ENCODE measurements at places on chromosomes 2 and 18.

- no peak for DNase-seq
Observed at GRCh38 chr2:47069628-47070154, 85.4 kb downstream of the STPG4 start.

DNA sequence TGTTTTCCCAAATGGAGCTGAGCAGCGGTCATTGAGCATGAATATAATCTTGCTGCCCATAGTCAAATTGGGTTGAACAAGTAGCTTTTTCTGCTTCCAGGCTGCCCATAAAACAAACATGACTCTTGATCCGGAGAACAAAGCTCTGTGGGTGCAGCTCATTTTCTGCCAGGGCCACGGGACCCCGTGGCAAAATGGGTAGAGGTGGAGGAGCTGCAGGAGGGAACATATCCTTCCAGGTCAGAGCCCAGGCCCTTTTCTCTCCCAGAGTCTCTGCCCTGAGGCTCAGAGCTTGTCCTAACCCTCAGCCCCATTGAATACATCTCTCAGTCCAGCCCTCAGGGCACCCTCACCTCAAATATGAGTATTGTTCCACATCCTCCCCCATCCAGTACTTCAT is 151.6 kb upstream of the TWIST2 start:
- no peak for DNase-seq

GRCh38 chr2:17299891-17300540 is 218.2 kb downstream of the RAD51AP2 start:
- DNase-seq: no peak

- DNase-seq: no peak
Observed at GRCh38 chr18:72530622-72531021, 13.5 kb downstream of the CBLN2 start.

DNA sequence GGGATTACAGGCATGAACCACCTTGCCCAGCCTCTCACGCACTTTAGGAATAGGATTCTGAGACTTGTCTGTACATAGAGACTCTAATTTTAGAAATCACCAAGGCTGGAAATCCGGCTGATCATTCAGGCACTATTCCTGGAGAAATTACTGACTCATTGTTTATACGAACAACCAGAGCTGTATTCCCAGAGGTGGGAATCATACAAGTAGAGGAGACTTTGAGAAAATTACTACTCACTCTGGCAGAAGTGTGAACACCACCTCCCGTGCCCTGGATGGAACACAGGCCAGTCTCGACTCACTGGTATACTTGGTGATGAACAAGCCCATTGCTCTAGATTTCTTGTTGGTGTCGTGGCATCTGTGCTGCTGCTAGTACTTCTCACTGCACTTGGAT is 5.8 kb upstream of the ADNP2 start:
- peak; percentile 76 for DNase-seq

GRCh38 chr2:158817588-158817987 is 22.5 kb downstream of the DAPL1 start:
- DNase-seq: no peak

GRCh38 chr2:74078466-74078865 is 69.2 kb downstream of the BOLA3 start:
- no peak for DNase-seq

- DNase-seq: no peak
Observed at GRCh38 chr2:126720638-126721037, 64.7 kb downstream of the GYPC start.

DNA sequence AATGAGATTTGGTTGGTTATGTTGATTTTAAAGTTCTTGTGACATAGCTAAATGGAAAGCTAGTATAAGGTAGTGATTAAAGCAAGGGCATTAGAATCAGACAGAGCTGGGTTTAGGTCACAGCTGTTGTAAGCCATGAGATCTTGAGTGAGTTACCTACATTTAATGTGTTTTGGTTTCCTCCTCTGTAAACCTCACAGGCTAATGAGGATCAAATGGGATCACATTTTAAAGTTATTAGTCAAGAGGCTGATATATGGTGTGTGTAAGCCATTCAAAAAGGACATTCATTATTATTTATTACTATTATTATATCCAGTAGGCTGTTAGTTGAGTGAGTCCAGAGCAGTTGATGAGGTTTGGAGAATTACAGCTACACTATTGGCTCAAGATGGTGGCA is 416.2 kb downstream of the IRS1 start:
- DNase-seq: no peak

DNA sequence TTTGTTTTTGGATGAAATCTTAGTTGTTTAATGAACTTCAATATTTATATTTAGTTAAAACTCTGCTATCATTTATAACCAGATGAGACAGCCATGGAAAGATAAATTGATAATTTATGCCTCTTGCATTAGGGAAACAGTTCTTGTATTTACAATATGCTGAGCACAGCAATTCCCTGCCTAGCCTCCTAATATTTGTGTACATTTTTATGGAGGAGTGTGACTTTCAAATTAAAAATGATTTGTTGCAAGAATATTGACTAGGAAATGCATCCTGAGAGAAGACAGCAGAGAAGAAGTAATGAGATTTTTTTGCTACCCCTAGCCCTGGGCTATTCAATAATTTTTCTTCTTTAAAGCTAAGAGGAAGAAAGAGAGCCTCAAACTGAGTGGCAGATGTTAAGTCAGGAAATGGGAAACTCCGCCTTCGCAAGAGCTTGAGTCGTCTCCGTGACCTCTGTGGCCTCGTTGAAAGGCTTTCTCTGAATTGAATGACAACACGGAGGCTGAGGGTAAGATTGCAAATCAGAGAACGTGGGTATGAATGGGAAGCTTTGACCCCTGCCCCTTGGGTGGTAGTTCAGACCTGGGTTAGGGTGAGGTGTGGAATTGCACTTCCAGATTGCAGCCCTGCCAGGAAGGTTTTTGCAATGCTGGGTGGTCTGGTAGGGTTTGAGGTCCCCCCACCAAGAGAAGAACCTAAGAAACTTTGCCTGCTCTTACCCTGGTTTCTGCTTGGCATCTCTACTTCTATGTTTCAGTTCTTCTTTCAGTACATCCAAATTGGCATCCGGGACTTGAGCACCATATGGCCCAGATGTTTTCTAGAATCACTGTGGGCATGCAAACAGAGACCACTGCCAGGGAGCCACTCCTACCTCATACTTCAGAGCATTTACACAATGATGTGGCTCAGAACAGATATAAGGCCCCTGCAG is 210.3 kb upstream of the RBMS1 start:
- DNase-seq: no peak

DNA sequence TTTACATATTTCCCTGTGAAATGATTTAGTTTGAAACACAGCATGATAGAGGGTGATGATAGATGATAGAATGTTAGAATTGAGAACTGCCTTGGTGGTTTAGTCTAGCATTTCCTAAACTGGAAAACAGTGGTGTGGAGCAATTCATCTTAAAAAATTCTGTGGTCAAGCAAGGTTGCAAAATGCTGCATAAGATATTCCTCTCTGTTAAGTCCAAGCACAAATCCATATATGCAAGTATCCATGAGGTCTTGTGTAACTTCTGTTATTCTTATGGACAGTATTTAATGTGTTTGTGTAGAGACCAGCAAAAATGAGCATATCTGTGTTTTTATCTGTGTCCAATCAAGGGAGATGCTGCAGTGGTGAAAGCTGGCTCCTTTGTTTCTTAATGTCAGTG is 30.0 kb downstream of the CPS1 start:
- DNase-seq: no peak

DNA sequence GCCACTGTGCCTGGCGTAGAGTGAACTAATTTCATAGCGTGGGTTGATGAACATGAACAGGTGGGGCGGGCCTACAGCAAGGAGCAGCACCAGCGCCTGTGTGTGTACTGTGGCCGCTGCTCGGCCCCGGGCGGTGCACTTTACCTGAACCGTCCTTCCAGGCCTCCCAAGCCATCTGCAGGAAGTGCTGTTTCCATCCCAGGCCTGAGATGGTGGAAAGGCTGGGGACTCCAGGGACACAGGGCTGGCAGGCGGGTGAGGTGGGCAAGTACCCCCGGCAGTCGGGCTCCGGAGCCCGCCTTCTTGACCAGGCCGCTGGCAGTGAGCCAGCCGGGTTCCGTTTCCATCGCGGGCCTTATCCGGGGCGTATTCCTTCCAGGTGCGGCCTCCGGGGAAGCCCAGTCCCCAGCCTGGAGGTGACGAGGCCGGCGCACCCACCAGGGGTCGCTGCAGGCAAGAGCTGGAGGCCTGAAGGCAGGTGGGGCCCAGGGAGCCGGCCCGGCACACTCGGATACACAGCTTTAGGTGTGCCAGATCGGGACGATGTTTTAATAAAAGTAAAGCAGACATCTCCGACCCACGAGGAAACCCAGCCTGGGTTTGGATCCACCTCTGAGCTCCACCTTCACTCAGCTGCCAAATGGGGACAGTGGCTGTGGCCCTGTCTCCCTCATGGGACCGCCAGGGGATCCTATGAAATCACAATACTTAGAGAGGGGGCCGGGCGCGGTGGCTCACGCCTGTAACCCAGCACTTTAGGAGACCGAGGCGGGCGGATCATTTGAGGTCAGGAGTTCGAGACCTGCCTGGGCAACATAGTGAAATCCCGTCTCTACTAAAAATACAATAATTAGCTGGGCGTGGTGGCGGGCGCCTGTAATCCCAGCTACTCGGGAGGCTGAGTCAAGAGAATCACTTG is 22.7 kb upstream of the PDIA6 start:
- no peak for DNase-seq

DNA sequence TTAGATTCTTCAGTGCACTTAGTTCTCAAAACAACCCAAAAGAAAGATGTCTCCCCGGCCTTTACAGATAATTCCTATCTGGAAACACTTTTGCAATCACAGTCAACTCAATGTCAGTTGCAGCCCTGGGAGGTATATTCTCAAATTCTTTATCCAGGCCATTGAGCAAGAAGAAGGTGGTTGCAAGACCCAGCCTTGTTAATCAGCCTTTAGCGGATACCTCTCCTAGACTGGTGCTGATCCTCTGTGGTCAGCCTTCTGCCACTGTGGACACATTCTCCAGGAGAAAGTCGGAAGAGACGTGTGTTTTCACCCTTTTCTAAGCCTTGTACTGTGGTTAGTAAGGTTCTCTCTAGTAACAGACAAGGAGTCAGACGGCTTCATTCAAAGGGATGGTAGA is 7.8 kb upstream of the FZD7 start:
- no peak for DNase-seq

DNA sequence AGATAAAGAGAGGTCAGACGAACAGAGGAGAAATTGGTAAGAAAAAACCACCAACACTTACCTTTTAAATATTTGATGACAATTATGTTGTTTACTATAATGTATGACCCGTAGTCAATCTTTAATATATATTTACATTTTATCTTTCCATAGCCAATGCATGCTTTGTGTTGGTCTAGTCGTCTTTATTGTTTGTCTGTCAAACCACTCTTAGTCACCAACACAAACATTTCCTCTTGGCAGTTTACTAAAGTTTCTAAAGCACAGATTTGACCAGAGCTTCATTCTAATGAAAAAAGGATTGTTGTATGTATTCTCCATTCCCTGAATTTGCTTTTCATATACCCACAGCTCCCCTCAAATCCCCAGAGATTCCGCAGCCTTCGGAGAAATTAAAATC is 784.7 kb upstream of the PIK3C3 start:
- DNase-seq: no peak

- no peak for DNase-seq
Observed at GRCh38 chr2:82731824-82732223, 1727.3 kb downstream of the SUCLG1 start.

DNA sequence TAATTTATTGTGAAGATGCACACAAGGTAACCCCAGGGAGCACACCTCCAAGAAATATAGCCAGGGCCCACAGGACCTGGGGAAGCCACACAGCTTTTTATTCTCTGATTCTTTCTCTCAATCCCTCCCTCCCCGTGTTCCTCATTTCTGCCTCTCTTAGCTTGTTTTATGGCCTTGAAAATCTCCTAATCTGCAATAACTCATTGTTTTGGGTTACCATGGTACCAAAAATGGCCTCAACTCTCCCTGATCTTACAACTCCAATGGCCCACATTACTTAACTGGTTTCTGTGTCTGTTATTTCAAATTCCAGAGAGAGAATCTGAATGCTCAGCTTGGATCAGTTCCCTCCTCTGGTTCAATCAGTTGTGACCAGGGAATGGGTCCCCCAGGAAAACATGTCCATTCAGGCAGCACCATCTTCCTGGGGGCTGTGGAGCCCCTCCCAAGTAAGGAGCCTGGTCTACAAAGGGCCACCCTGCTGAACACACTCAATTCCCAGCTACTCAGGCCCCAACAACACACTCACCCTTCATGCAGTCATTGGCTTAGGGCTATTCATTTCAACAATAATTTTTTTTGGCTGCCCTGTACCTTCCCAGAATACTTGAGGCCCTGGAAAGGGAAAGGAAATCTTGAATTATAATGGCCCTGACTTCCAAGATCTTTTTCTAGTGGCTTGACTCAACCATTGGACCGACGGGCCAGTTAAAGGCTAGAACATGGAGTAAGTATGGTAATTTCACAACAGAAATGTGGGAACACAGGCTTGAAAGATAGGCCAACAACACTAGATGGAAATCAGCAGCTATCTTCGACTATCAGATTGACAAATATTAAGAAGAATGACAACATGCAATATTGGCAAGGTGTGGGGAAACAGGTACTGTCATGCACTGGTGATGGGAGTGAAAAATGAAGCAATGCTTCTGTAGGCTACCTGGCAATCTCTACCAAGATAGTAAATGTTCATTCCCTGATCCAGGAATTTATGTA is 41.6 kb upstream of the ST3GAL5 start:
- DNase-seq: no peak

DNA sequence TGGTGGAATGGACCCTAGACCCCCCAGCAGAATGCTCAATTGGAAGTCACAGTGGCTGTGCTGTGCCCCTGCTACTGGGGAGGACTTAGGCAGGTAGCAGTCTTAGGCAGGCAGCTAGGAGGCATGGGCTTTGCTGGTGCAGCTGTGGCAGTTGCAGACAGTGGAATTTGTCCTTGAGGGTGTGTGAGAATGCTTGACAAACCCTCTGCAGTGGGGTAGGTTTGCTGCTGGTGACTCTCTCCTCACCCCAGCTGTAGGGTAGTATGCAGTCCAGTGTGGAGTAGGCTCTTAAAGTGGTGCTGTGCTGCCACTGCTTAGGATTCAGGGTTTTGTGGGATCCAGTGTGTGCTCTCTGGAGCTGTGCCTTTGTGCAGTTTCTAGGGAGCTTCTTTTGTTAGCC is 61.3 kb downstream of the NUP35 start:
- no peak for DNase-seq

DNA sequence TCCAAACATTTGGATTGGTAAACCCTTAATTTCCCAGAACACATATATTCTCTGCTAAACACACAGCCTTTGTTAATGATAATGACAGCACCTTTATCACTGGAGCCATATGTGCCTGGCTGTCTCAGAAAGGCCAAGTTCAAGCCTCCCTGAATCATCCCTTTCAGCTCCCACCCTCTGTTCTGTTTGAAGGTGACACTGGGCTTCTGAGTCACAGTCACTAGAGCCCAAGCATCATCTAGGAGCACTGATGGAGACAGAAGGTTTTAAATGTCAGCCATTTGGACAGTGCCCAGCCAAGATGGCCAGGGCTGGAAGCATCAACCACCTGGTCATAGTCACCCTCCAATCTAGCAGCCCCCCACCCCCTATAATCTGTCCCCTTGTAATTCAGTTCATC is 80.6 kb downstream of the NRP2 start:
- no peak for DNase-seq
